Myocyte (in vitro differentiated cells): ENCODE measurements at places on chromosomes 3 and 15.
A peak's percentile ranks its signal among the peaks of the same experiment; 100 is the strongest.

DNA sequence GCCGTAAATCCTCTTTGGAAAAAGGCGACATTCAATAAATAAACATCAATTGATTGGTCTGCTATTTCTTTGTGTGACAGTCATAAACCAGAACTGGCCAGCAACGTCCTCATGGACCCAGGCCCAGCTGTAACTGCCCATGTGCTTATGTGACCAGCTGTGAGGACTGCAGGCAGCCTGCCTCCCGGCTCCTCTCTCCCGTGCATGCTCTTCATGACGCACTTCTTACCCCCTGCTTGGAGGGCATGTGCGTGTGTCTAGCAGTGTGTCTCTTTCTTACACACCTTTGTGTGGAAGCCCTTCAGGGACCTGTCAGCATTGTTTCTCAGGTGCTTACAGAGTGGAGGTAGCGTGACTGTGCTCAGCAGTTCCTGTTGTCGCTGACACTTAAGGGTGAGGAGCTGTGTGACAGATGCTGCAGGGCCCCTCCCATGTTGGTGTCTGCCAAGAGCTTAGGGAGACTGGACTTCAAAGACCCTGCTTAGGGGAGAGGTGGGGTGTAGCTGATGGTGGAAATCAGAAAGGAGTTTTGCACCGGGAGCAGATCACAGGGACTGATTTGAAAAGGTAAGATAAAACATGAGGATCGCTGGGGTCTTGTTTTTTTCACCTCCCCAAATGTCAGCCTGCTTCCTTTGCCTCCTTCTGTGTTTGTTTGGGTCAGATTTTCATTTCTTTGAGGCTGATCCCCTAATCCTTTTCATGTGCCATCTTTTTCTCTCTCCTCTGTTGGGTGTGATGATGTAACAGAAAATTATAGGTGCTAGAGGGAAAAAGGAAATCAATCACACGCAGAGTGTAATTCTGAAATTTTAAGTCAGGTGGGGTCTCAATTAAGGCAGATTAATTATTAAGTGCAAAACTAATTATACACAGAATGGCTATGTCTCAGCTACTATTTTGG lies 2.1 kb downstream of the PODXL2 start:
- DNase-seq: no peak

- no peak for DNase-seq
Observed at GRCh38 chr3:22297436-22297835, 546.4 kb upstream of the ZNF385D start.

GRCh38 chr3:173615661-173616060 lies 218.1 kb downstream of the NLGN1 start:
- DNase-seq: peak; percentile 6

GRCh38 chr3:36686516-36686915 lies 77.8 kb downstream of the DCLK3 start:
- DNase-seq: no peak

DNA sequence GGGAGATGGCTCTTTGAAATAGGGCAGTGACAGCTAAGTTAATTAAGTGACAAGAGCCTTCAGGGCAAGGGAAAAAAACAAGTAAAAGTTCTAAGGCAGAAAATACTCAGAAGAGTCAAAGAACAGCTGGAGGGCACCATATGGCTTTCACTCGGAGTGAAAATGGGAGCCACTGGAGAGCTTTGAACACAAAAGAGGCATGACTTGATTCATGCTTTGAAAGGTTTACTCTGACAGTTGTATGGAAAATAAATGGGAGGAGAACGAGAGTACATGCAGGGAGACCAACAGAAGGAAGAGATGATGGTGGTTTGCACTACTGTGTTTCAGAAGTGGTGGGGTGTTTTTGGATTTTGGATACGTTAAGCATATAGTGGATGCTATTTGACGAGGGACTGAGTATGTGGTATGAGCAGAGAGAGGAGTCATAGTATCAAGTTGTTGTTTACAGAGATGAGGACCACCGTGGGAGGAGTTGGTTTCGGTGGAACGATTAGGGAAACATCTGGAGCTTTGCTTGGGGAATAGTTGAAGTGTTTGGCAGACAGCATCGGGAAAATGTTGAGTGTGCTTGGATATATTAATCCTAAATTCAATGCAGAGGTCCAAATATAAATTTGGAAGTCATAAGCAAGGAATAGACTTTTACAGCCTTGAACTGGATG lies 411.5 kb downstream of the GABRG3 start:
- DNase-seq: no peak

DNA sequence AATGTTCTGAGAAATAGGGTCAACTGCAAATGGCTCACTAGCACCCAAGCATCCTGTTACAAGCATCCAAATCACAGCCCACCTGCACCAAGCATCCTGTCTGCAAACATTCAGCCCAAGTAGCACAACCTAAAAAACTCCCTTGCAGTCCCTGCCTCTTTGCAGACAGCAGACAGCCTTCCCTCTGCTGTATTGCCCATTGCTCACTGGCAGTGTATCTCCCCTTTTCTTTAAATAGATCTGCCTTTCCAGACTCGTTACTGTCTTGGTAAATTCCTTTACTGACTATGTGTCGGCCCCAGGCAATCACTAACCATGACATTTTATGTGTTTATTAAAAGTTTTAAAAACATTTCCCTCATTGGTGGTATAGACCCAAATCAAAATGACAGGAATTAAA lies 155.4 kb downstream of the ADAMTSL3 start:
- DNase-seq: no peak

DNA sequence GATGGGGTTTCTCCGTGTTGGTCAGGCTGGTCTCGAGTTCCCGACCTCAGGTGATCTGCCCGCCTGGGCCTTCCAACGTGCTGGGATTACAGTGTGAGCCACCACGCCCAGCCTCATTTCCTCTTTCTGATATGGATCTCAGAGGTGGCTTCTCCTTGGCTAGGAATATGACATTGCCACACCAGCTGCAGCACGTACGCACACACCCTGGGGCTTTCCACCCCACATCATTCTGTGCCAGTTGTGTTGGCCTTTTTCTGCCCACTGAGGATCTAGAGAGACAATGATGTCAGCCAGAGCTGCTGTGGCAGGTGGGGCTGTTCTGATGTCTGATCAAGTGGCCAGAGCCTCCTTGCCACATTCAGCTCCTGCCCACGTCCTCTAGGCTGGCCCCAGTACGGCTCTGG lies 29.0 kb downstream of the TMEM45A start:
- DNase-seq: peak; percentile 37

DNA sequence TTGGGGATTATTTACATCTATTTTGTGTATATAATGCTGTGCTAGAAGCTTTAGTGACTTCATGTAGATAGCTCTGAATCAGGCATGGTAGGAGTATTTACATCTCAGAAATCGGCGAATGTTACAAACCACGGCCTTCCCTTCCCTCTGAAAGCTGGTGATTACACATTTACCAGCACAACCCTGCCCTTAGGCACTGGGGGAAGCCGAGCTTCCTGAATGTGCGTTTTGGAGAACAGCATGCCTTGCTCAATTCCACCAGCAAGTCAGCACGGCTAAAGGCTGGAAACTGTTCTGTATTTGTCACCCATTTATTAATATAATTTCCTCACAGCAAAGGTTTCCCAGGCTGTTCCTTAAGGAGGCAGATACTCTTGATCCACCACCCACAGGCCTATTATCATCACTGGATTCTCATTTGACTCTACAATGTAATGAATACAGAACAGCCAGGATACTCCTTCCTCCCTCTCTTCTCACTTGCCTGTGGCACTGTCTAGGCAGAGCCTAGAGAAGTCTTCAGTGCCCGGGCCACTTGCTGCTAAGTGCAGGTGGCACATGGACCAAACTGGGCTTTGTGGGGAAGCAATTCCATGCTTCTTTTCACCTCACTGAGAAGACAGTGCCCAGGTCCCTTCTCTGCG lies 55.2 kb upstream of the CACNA2D3 start:
- no peak for DNase-seq
